EH (cell line): ENCODE measurements at places on chromosomes 13 and 19.

GRCh38 chr13:46173656-46174055, 8.3 kb downstream of the LCP1 start:
- DNase-seq, result no peak

- no peak for DNase-seq
Observed at GRCh38 chr13:84136582-84136981, 254.3 kb upstream of the SLITRK1 start.

GRCh38 chr19:49398001-49398615, 10.1 kb downstream of the KASH5 start:
- no peak for DNase-seq

DNA sequence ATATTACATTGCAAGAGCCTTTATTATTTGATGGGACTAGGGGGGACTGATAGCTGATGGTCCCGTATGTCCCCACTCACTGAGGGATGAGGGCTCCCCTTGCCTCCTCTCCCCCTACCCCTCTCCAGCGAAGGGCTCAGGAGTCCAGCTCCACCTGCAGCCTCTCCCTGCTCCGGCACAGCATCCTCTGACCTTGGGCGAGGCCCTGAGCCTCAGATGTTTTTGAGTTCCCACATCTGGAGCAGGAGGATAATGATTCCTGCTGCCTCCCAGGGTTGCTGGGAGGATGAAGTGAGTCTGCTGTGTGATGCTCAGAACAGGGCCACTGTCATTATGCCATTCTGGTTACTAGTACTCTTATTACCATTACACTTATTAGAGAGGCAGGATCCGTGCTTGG, 15.0 kb downstream of the PAK4 start:
- no peak for DNase-seq

- peak; percentile 14 for DNase-seq
Observed at GRCh38 chr13:92807353-92807752, 419.3 kb upstream of the GPC6 start.

DNA sequence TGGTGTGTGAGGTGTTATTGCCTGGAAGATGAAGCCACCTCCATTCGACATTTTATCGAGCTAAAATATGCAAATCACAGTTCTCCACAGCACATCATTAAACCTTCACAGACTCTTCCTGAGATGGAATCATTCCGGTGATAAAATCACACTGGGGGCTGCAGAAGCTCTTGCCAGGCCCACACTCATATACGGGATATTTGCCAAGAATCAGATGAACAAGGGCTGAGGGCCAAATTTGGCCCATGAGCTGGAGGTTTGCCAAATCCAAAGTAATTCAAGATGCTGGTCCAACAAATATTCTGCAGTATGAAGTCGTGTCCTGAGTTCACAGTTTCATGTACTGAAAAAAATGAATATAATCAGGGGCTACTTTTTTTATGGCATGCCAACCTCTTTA, 16.7 kb upstream of the RXFP2 start:
- DNase-seq, result peak; percentile 8

DNA sequence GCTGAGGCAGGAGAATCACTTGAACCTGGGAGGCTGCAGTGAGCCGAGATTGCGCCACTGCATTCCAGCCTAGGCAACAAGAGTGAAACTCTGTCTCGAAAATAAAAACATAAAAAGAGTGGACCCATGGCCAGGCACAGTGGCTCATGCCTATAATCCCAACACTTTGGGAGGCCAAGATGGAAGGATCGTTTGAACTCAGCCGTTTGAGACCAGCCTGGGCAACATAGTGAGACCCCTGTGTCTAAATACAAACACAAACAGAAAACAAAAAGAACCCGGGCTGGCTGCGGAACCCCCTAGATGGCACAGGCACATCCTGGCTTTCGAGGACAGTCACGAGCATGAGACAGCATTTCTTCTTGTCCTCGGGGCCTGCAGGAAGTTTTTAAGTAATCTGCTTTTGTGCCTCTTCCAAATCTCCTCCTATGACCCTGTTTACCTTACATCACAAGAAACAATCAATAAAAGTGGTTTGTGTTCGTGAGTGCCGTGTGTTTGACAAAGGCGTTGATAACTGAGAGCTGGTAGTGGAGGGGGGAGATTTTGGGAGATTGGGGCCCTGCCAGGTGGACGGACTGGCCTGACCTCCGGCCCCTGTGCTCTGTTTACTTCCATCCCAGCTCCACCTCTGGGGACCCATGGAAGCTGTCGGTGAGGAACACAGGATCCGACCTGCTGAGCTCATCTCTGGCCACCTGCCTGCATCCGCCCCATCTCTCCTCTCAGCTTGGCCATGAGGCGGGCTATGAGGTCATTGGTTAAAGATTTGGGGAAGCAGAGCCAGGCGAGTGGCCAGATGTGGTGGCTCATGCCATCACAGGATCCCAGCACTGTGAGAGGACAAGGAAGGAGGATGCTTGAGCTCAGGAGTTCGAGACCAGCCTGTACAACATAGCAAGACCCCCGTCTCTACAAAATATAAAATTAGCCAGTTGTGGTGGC, 5.9 kb upstream of the GDF15 start:
- peak; percentile 90 for DNase-seq

DNA sequence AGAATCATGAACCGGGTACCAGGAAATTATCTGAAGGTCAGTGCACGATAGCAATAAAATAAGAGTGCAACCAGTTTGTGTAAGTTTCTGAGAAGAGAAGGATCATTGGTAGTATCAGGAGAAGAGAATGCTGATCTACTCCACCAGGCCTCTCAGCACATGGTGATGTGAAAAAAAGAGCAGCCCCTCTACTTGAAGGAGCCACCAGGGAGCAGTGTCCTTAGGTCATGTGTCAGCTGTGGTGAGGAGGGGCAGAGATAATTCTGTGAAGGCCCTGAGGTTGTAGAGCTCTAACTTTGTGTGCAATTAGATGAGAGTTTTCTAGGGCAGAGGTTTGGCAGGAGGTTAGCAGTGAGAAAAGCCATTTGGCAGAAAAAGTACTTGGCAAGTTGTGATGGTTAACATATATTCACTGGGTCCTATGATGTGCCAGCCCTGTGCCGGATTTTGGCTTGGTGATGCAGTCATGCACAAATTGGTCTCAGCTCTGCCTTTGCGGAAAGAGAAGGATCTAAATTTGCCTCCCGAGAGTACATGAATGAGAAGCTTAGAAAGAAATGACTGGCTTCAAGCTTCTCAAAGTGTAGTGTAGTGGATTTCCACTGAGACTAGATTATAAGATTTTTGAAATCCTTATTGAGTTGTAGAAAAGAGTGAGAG, 19.2 kb upstream of the ZC3H13 start:
- no peak for DNase-seq

GRCh38 chr19:34598217-34599155, 78.5 kb downstream of the SCGB2B2 start:
- no peak for DNase-seq

- no peak for DNase-seq
Observed at GRCh38 chr13:86085890-86086289, 286.7 kb upstream of the SLITRK6 start.

- DNase-seq, result peak; percentile 40
Observed at GRCh38 chr19:1411255-1412191, 4.1 kb downstream of the DAZAP1 start.

DNA sequence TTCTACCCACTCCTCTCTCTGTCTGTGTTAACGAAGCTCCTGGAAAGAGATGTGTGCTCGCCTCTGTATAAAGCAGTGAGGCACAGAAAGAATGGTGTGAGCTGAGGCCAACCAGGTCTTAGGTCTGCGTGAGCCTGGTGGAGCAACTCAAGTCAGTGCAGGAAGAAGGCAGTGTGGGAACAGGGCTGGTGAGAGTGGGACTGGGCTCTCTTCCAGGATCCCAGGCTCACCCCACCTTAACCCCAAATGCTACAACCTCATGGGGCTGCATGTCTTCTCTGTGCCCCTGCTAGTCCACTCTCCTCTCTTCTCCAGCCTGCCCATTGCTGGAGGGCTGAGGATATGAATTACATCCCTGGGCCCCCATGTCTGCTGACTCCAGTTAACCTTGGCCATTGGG, 127.4 kb downstream of the DCT start:
- peak; percentile 39 for DNase-seq

DNA sequence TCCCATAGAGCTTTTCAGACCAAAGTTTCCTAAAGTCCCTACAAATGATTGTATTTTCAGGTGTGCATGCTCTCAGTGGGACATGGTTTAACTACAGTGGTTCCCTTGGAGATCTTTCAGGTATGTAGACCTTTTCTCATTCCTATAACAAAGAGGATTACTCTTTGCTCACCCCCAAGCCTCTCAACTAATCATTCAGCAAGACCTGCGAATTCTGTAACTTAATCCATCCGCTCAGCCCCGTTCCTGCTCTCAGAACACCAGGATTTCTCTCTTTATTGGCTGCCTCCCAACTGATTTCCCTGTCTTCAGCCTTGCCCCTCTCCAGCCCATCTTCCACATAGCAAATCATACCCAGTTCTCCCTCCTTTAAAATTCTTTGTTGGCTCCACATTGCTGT, 253.6 kb downstream of the MTUS2 start:
- DNase-seq, result no peak

- DNase-seq, result no peak
Observed at GRCh38 chr13:40609972-40610726, 56.3 kb downstream of the FOXO1 start.

GRCh38 chr13:20465218-20465879, 60.3 kb downstream of the CRYL1 start:
- no peak for DNase-seq

DNA sequence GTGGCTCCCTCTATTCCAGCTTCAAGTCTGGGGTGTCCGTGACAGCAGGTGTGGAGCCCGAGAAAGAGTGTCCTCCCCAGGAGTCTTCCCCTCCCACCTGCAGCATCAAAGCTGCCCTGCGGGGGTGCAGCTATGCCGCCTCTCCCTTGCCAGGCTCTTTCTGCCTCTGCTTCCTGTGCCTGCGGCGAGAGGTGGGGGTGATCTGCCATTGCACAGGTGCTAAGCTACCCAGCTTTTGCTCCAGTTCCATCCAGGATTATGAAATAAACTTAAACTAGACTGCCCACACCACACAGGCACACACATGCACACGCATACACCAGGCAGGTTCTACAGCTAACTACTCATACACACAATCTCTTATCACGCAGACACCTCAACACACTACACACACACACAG, 104.7 kb upstream of the CLDN10 start:
- no peak for DNase-seq

- no peak for DNase-seq
Observed at GRCh38 chr19:9456018-9456689, 20.8 kb upstream of the ZNF266 start.

GRCh38 chr19:49390131-49390928, 2.3 kb downstream of the KASH5 start:
- no peak for DNase-seq

DNA sequence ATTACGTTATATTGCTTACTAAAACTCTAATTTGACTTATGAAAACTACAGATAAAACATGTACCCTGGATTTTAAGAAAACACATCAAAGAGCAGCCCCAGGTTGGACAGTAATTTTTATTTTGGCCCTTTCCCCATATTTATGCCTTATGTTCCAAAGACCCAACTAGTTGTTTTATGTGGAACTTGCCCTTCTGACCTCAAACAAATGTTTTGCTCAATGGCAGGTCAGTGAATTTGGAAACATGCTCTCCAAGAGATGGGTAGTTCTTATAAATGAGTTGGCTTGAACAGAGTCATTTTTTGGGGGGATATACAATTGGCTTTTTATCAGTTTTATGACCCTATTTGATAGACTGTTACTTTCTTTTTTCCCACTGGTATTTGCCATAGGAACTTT, 360.0 kb downstream of the HS6ST3 start:
- DNase-seq, result no peak

- no peak for DNase-seq
Observed at GRCh38 chr13:58906329-58907007, 1257.3 kb downstream of the DIAPH3 start.

GRCh38 chr13:93248627-93249047, 22.0 kb downstream of the GPC6 start:
- peak; percentile 62 for DNase-seq

- DNase-seq, result peak; percentile 68
Observed at GRCh38 chr13:85586422-85586831, 212.8 kb downstream of the SLITRK6 start.

DNA sequence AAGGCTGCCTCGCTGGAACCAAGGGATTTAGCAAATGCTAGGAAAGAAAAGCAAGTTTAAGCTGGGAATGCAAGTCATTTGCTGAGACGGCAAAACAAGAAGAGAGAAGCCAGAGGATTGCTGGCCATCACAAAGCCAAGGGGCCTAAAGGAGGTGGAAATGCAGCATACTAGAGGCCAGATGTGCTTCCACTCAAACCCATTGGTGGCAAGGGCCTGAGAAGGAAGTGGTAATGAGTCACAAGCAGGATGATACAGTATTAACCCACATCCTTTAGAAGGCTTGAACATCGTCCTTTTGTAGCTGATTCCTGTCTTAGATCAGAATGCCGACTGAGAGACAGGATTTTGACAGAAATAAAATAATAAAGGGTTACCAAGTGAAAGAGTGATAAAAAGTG, 68.2 kb downstream of the ITGBL1 start:
- DNase-seq, result peak; percentile 88

GRCh38 chr19:29967623-29968022, 25.6 kb downstream of the URI1 start:
- no peak for DNase-seq

DNA sequence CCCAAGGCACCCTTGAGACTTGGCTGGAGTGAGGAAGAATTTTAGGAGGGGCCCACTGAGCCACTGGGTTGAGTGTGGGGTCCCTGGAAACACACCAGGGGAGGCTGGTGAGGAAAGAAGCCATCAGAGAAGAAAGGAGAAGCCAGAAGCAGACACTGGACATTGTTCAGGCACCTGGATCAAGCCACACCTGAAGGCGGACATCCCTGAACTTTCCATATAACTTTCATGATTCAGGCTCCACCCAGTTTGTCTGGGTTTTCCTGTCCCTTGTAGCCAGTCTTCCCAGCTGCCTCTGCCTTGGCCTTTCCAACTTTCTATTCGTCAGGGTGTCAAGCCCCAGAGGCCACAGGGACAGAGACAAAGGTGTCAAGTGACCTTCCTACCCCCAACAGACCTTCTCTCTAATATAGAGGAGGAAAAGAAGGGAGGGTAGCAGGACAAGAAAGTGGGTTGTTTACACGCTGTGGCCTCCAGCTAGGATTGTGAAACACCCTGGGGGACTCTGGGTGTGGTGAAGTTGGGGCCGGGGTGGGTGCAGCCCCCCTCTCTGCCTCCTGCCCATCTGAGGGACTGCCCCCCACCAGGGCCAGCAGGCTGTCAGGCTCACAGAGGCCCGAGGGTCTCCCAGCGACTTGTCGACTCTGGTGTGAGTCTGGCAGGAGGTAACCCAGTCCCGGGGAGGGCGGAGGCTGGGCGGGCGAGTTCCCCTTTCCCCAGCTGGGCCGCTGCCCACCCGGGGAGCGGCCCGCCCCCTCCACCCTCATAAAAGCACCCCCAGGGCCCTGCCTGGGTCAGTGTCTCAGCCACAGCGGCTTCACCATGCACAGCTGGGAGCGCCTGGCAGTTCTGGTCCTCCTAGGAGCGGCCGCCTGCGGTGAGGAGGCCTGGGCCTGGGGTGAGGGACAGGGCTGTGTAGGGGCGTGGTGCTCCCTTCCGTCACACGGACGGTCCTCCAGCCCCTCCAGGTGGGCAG, at the start of gene CFD:
TSS of gene CFD (plus strand) at position 797 of the 976 bp plus-strand sequence. CDS start at position 823, 26 bp downstream.
- DNase-seq, result no peak

DNA sequence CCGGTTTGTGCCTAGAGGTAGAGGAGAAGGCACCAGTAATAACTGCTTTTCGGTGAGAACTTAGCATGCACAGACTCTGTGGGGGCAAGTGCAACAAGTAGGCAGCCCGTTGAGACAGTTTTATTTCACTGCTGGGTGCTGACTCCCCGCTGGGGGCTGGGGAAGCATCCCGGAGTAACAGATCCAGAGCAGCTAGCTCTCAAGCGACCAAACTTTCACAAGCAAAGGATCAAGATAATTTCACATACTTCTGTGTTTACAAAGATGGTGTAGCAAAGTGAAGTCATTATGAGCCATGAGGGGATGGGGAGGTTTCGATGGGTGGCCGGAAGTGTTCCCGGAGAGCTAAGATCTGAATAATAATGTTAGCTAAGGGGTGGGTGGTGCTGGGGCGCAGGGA, 2.8 kb downstream of the NACC1 start:
- peak; percentile 83 for DNase-seq
